Stimulated activated CD4-positive, alpha-beta T cell treated with anti-CD3 and anti-CD28 coated beads, Interleukin-12 subunit alpha, Interleukin-12 subunit beta, amount 100 ng/mL, for 48 hours (primary cell): ENCODE measurements at places on chromosomes 7 and 10.

GRCh38 chr10:121527690-121528089, 70.6 kb downstream of the FGFR2 start:
- DNase-seq, result no peak

- DNase-seq, result no peak
Observed at GRCh38 chr7:111931958-111932357, 274.2 kb downstream of the DOCK4 start.

GRCh38 chr7:2107386-2108070, 125.2 kb downstream of the MAD1L1 start:
- no peak for DNase-seq

DNA sequence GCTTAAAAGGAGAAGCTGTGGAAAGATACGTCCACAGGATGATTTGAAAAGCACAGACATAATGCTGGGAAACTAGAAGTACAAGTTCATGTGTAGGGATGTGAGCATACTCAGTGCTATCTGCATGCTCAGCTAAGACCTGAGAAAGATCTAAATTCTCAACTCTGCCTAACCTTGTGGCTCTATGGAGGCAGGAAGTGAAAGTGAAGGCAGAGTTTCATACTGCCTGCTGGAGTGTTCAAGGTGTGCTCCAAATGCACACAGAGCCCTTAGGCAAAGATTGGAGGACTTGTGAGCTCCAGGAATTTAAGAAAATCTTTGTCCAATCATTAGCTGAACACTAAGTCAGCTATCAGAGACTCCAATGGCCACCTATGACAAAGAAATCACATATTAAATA, 190.9 kb downstream of the RNLS start:
- no peak for DNase-seq

- DNase-seq, result no peak
Observed at GRCh38 chr7:151896086-151896485, 19.2 kb upstream of the PRKAG2 start.
